Tibial nerve (tissue), 4 donors: ENCODE measurements at places on chromosomes 2 and 18. TPM values are rescaled to one million over a fixed set of nuclear protein-coding genes. Genes with fewer than 3 reads are reported as not detected.

- no peak for DNase-seq
- H3K27ac ChIP-seq = no peak overlapping the region
- H3K4me3 ChIP-seq = no peak overlapping the region
Observed at GRCh38 chr2:190947711-190948251, 66.2 kb downstream of the STAT1 start.

- no peak overlapping the region for H3K27ac ChIP-seq
- no peaks in the 10 kb centered on the region for H3K4me1 ChIP-seq
- no peaks in the 10 kb centered on the region for H3K27me3 ChIP-seq
- H3K4me3 ChIP-seq = no peak overlapping the region
- no peaks in the 10 kb centered on the region for H3K36me3 ChIP-seq
Observed at GRCh38 chr2:212227755-212228154, 310.8 kb downstream of the ERBB4 start.

DNA sequence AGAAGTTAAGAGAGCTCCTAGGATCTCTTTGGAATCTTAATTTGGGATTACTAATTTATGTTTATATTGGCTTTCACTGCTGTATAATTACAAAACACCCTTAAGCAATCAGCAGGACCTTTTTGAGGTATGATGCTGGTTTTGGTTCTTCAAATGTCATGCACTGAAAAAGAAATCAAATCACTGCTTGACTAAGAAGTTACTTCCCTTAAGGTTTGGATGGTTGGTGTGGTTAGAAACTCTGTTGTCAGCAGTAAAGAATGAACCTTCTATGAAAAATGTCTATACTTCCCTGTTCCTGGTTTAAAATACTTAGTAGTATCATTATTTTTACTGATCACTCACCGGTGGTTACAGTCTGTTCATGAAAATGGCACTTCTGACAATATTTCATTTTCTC is 5.5 kb downstream of the COLEC12 start:
- peaks cover 29% of the 10 kb centered on the region for H3K4me1 ChIP-seq
- no peak overlapping the region for H3K27ac ChIP-seq
- no peak for DNase-seq
- peaks cover 14% of the 10 kb centered on the region for H3K27me3 ChIP-seq

- DNase-seq = no peak
- peak overlapping the region; percentile 13 for H3K27ac ChIP-seq
- H3K4me3 ChIP-seq = no peak overlapping the region
- H3K4me1 ChIP-seq = peaks cover 56% of the 10 kb centered on the region
- no peaks in the 10 kb centered on the region for H3K36me3 ChIP-seq
Observed at GRCh38 chr2:204115137-204116056, 178.8 kb downstream of the ICOS start.

DNA sequence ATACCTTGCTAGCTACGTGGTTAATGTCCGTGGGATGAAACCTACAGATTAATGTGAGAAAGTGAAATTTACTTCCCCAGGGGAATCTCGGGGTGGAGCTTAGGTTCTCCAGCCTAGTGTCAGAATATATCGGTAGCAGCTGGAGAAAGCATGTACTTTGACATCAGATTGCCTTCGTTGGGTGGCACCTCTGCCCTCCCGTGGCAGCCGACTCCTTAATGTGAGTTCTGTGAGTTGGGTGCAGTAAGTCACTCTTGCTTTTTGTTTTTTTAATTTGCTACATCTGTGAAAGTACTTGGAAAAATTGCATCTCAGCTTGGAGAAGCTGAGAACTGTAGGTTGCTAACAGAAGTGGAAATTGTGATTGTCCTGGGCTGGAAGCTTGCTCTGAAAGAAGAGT is 3.6 kb downstream of the KLF11 start:
- peak overlapping the region; percentile 99 for H3K27ac ChIP-seq
- H3K4me3 ChIP-seq = no peak overlapping the region
- no peaks in the 10 kb centered on the region for H3K36me3 ChIP-seq

GRCh38 chr18:78525366-78526111 is 454.1 kb upstream of the SALL3 start:
- no peaks in the 10 kb centered on the region for H3K36me3 ChIP-seq
- H3K27me3 ChIP-seq = no peaks in the 10 kb centered on the region
- no peak overlapping the region for H3K27ac ChIP-seq
- DNase-seq = no peak

- no peak overlapping the region for H3K4me3 ChIP-seq
- no peak for DNase-seq
- H3K27ac ChIP-seq = no peak overlapping the region
- no peaks in the 10 kb centered on the region for H3K4me1 ChIP-seq
- no peaks in the 10 kb centered on the region for H3K27me3 ChIP-seq
- H3K36me3 ChIP-seq = no peaks in the 10 kb centered on the region
Observed at GRCh38 chr18:58389745-58390144, 239.1 kb downstream of the ALPK2 start.

GRCh38 chr18:24306201-24306600 is 91.4 kb downstream of the OSBPL1A start:
- no peak overlapping the region for H3K4me3 ChIP-seq
- no peaks in the 10 kb centered on the region for H3K4me1 ChIP-seq
- no peaks in the 10 kb centered on the region for H3K27me3 ChIP-seq
- DNase-seq = no peak
- no peak overlapping the region for H3K27ac ChIP-seq
- H3K36me3 ChIP-seq = no peaks in the 10 kb centered on the region

The WDR12 gene
- 10.7 TPM for total RNA-seq

The PAIP2B gene
- 5.7 TPM for total RNA-seq
